ENCODE measurements at places on chromosomes 2 and 18. TPM values are rescaled to one million over a fixed set of nuclear protein-coding genes. Genes with fewer than 3 reads are reported as not detected.

Gene CYS1
- total RNA-seq = 5.1 TPM

- DNase-seq = peak; percentile 80
These were observed 818 bp upstream of the IKZF2 start for GRCh38 chr2:213152065-213152794.

DNA sequence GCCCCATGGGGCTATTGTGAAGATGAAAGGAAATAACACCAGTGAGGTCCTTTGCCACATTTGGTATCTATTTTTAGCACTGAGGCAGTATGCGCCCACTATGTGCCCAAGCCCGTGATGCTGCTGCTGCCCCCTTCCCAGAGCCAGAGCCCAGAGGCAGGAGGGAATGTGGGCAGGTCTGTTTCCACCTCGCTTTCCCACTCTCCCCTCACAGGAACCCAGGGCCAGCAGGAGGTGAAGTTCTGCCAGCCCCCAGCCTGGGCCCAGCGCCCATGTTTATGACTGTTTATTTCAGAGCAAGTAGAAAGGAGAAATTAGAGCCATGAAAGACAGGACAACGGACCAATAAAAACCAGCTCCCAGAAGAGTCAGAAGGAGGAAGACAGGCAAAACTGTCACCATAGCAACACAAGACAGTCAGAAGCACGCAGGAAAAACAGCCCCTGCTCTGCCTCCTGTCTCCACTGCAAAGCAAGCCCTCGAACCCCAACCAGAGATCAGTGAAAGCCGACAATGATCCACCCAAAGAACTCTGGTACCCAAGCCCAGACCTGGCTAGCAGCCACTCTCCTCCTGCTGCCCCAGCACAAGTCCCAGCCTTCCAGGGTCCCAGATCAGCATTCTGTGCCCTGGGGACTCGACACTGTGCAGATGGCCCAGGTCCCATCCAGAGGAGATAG lies 1.4 kb downstream of the CYRIA start:
- peak; percentile 94 for DNase-seq

Gene ASPRV1
- 0.33 TPM for total RNA-seq

DNA sequence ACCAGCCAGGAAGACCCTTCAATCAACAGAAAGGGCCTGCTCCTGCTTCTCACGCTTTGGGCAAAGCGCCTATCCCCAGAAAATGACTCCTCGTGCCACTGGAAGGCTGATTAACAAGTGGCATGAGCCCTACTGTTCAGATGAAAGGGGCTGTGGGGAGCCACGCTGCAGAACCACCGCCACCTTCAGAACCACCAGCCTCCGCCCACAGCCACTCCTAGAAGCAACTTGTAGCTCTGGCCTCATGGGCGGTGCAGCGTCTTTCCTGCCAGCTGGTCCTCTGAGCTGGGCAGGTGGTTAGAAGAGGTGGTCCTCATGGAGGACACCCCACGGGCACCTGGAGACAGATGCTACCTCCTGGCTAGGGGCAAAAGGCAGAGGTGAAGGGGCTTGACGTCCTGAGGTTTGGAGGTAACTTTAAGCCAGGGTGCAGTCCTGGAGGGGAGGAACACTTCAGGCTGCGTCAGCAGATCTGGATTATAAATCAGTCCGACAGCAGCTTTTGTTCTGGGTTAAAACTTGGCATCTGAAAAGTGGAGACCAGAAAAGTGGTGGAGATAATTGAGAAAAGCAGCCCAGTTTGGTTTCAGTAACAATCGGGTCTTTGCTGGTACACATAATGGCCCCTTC lies 861 bp upstream of the SEMA4C start:
- DNase-seq = no peak

Gene SALL3
- not detected for total RNA-seq

Gene EN1
- total RNA-seq = under 0.01 TPM

- no peak for DNase-seq
These were observed 16.9 kb downstream of the ACVR1C start for GRCh38 chr2:157611726-157612125.

DNA sequence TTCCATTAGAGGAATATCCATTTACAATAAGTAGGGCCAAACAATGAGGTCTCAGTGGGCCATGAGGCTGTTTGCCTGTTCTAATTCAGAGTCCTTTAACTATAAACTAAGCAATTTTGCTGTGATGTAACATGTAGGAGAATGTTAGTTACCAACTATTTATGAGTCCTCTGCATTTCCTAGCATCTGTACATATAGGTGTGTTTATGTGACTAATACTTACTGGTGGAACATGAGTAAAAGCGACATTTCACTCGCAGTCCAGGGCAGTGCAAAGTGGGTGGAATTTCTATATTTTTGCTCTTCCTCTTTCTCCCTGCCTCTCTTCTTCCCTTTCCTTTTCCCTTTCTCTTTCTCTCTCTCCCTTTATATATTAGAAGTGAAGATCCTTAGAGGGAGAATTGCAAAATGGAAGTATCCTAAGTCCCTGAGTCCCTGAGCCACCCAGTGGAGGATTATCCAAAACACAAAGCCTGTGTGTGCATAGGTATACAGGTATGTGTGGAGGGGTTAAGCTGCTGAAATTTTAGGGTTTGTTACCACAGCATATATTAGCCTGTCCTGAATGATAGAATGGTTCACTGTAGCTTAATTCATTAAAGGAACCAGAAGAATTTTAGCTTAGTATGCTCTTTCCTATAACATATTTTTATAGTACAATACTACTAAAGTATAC lies 487.0 kb upstream of the FANCL start:
- no peak for DNase-seq

GRCh38 chr2:221758076-221758475 lies 186.0 kb upstream of the EPHA4 start:
- no peak for DNase-seq

All from fibroblast of lung (primary cell).